ENCODE measurements at places on chromosomes 3 and 15.
A peak's percentile ranks its signal among the peaks of the same experiment; 100 is the strongest.

GRCh38 chr15:39125904-39126303 lies 455.0 kb upstream of the THBS1 start:
- no peak for DNase-seq

- no peak for DNase-seq
These were observed 71.3 kb downstream of the FBN1 start for GRCh38 chr15:48574187-48574586.

DNA sequence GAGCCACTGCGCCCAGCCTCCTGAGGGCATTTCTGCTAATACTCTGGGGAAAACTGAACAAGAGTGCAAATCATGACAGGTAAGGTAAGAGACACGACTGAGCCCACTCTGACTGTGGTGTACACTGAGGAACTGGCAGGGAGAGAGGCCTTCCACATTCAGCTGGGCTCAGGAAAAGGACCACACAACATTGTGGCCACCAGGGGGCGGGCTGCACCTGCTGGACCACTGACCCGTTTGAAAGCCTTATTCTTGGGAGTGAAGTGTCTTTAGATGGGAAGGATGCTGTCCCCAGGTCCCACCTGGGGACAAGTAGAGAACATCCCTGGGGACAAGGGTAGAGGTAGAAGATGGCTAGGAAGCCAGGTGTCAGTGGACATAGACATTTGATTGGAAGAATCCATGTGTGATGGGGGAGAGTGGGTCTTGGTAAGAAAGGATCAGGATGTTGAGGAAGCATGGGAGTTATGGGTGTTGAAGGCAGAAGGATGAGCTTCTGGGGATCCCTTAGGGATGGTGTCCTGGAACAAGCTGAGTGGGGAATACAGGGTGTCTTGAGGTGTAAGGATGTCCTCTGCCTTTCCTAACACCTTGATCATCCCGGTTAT lies 6.2 kb upstream of the CTDSPL start:
- peak; percentile 75 for DNase-seq

- no peak for DNase-seq
These were observed 53.9 kb downstream of the SYNM start for GRCh38 chr15:99158626-99159412.

DNA sequence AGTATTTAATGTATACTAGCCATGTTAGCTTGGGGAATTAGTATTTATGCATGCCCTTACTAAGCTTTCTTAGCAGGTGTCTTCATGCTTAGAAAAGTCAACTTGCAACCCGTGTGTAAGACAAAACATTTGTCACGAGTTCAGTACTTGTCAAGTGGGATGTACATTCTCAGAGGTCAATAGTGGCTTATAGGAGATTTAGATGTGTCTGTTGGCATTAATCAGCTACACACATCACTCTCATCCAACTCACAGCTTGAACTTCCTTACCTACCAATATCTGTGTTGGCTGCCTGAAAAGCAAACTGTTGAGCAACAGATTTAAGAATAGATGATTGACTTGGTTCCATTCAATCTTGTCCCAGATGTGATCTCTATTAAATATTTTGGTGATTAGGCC lies 109.5 kb downstream of the ROBO2 start:
- no peak for DNase-seq

DNA sequence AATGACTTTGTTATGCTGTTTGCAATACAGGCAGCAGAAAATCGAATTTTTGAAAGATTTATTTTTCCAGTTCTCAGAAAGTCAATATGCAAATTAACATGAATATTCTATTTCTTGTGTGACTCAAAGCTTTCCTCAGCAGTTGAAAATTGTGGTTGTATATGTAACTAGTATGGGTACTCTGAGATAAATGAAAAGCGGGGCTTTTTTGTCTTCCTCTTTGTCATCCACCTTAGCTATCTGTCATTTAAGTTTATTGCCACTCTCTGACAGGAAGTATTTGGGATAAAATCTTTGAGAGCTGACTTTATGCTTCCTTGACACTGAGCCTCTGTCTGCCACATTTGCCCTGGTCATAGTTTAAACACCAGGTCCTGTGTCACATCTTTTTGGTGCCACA lies 91.5 kb downstream of the ATG7 start:
- DNase-seq, result no peak

GRCh38 chr3:197354568-197355001 lies 56.2 kb upstream of the DLG1 start:
- no peak for DNase-seq

- no peak for DNase-seq
These were observed 408.1 kb downstream of the WDR72 start for GRCh38 chr15:53351373-53351772.

DNA sequence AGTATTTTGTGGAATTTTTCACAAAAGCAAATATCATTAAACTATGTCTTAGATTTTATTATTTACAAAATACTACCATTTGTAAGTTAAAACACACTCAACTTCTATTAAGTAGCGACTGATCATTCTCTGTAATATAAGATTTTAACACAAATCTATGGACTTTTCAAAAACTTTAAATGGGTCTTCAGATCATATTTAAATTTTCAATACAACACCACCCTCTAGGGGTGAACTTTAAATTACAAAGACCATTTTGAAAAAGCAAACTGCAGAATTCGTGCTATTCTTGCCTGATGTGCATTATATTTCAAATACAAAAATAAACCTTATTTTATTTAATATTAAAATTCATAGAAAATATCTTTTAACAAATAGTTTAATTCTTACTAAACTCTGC lies 8.2 kb upstream of the VGLL4 start:
- no peak for DNase-seq

GRCh38 chr3:117752984-117753717 lies 1043.6 kb downstream of the TUSC7 start:
- DNase-seq, result no peak

DNA sequence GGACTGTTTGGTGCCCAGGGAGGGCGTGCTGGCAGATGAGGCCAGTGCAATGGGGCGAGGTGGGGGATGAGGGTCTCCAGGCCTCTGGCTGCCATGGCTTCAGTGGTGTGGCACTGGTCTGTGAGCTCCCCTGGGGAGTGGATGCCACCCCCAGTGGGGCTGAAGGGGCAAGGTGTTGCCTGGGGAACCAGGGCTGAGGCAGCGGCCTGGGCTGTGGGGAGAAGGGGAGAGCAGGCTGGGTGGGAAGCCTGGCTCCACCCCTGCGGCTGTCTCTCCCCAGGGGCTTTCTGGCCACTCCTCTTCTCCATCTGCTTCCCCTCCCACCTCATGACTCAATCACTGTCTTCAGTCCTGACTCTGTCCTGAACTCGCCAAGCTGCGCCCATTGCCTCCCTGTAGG lies 88.4 kb upstream of the TLE3 start:
- DNase-seq, result no peak

- DNase-seq, result no peak
These were observed 60.4 kb downstream of the SMAD3 start for GRCh38 chr15:67125589-67126502.

DNA sequence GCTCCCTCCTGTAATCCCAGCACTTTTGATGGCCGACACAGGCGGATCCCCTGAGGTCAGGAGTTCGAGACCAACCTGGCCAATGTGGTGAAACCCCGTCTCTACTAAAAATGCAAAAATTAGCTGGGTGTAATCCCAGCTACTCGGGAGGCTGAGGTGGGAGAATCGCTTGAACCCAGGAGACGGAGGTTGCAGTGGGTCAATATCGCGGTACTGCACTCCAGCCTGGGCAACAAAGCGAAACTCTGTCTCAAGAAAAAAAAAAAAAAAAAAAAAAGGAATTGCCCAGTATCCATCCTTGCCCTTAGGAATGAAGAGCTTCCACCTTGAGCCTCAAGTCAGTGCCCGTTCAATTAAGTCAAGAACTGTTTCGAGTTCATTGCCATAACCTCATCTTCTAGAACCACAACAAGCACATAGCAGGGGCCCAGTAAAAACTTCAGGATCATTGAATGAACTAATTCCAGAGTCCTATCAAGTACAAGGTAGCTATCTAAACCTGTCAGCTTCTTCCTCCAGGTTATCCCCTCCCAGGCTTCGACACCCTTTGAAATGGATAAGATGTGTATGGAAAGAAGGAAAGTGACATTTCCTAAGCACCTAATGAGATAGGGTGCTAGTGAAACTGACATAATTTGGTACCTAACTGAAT lies 826 bp downstream of the DBR1 start:
- DNase-seq, result no peak

DNA sequence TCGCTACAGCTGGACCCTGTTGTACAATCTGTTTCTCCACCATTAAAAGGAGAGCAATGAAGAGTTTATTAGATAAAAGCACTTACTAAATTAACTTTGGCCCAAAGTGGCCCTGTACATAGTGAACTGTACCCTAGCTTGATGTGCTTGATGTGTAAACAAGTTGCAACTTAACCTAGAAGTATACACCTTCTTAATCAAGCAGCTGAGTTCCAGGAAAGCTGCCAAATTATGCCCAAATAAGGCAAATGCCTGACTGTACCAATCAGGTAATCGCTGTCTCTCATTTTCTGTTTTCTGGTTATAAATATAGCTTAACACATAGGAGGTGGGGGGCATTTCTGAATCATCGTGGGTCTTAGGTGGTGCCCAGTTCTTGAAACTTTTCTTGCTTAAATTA lies 704.8 kb upstream of the CBLB start:
- no peak for DNase-seq

- no peak for DNase-seq
These were observed 3.7 kb upstream of the NR1I2 start for GRCh38 chr3:119778176-119778575.

DNA sequence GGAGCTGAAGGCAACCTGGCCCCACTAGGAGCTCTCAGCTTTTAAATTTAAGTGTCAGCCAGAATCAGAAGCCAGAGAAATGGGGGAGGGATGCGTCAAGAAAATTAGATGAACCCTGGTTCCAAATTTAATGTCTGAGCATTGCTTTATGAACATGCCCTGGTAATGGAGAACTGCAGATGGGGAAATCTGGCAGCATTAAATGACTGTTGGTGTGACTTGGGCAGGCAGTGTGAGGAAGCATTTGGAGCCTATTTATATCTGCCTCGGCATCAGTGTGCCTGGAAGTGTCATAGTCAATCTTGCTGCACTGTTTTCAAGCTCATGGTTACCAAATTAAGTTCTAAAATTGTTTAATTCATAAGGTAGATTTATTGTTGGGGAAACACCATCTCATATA lies 29.0 kb downstream of the NME9 start:
- DNase-seq, result no peak

DNA sequence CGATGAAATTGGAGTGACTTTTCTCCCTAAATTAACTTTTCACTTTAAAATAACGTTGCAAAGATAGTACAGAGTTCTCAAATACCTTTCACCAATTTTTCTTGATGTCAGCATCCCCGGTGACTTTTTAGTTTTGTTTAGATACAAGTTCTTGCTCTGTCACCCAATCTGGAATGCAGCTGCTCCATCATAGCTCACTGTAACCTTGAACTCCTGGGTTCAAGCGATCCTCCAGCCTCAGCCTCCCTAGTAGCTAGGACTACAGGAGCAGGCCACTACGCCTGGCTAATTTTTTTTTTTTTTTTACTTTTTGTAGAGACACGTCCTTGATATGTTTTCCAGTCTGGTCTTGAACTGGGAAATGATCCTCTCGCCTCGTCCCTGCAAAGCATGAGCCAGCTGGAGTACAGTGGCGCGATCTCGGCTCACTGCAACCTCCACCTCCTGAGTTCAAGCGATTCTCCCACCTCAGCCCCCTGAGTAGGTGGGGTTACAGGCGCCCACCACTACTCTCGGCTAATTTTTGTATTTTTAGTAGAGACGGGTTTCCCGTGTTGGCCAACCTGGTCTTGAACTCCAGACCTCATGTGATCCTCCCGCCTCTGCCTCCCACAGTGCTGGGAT lies 747 bp downstream of the NSUN3 start:
- DNase-seq, result no peak

GRCh38 chr15:40472171-40472727 lies 1.5 kb downstream of the CHST14 start:
- no peak for DNase-seq

DNA sequence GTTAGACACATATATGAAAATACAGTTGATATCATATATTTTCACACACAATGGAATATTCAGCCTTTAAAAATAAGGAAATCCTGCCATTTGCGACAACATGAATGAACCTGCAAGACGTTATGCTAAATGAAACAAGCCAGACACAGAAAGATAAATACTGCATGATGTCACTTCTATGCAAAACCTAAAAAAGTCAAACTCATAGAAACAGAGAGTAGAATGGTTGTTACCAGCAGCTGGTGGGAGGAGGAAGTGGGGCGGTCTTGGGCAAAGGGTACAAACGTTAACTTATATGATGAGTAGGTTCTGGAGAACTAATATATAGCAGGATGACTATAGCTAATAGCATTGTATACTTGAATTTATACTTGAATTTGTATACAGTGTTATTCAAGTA lies 213.2 kb upstream of the NR2F2 start:
- DNase-seq, result no peak

DNA sequence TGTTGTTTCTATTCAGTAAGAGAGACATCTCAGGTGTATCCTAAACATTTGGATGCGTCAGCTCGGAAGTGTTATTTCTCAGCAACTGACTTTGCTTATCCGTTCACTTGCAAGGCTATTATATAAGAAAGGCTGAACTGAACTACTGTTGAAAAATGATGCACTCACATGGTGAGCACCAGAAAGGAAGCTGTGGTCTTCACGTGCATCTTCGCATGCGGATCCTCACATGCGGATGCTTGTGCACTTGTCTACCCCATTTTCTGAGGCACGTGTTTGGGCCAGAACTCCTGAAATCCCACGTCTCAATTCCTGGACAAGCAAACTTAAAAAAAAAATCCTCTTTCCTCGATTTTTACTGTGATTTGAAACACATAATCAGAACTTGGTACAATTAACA lies 63.2 kb downstream of the PDZRN3 start:
- DNase-seq, result no peak

- no peak for DNase-seq
These were observed 35.2 kb downstream of the BDH1 start for GRCh38 chr3:197520311-197521276.

- DNase-seq, result no peak
These were observed 93.2 kb upstream of the AGTR1 start for GRCh38 chr3:148604270-148605085.

DNA sequence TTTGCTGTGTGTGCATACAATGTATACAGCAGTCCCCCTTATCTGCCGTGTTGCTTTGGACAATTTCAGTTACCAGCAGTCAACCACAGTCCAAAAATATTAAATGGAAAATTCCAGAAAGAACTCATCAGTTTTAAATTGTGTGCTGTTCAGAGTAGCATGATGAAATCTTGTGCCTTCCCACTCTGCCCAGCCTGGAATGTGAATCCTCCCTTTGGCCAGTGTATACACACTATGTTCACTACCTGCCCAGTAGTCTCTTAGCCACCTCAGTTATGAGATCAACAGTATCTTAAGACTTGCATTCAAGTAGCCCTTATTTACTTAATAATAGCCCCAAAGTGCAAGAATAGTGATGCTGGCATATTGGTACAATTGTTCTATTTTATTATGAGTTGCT lies 133.6 kb upstream of the ABHD17C start:
- no peak for DNase-seq

DNA sequence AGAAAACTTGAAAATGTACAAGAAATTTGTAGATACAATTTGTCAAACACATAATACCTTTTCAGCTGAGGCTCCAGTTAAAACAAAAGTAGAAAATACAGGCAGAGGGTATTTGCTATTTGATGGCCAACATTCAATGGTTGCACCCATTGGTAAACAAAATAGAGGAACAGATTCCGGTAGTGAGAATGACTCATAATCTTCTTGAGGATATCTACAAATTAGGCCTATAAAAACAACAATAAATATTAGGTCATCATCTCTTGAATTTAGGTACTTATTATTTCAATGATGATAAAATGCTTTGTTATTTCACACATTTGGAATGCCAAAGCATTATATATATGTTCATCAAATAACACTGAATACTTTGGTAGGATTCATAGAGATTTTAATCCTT lies 53.4 kb downstream of the DENND4A start:
- no peak for DNase-seq

Data from activated naive CD4-positive, alpha-beta T cell treated with anti-CD3 and anti-CD28 coated beads, Interleukin-2, amount 50 U/mL, for 16 hours (primary cell).